ENCODE measurements at places on chromosomes 3 and 15. TPM values are rescaled to one million over a fixed set of nuclear protein-coding genes. Genes with fewer than 3 reads are reported as not detected.
A peak's percentile ranks its signal among the peaks of the same experiment; 100 is the strongest.

COLQ gene
- 24.8 TPM for total RNA-seq

AHSG gene
- not detected for total RNA-seq

DTWD1 gene
- 46.5 TPM for total RNA-seq

GAP43 gene
- 0.16 TPM for total RNA-seq

ZBBX gene
- total RNA-seq, result not detected

TMEM158 gene
- 131 TPM for total RNA-seq

GREM1 gene
- 63.1 TPM for total RNA-seq

ZIC4 gene
- total RNA-seq, result 1.0 TPM

MYZAP gene
- 3.9 TPM for total RNA-seq

TMEM212 gene
- not detected for total RNA-seq

ACSBG1 gene
- total RNA-seq, result 2.9 TPM

KNG1 gene
- not detected for total RNA-seq

CHL1 gene
- under 0.01 TPM for total RNA-seq

DNAH12 gene
- 0.32 TPM for total RNA-seq

DNA sequence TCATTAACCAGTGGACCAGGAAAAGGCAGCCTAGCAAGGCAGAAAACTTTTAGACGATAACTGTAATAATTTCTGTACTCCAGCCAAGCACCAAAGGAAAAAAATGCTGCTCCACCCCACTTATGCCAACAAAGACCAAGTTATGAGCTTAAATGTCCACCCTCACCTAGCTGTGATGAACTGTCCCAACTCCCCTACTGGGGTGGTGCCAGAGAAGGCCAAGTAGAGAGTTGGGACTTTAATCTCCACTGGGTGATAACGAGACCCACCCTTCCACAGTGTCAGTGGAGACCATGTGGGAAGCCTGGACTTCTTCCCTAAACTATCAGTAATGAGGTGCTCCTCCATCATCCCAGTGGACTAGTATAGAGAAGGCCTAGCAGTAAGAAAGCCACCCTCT lies 33.8 kb upstream of the COPB2 start:
- DNase-seq, result no peak

GRCh38 chr3:38205472-38205805 lies 40.1 kb downstream of the OXSR1 start:
- peak; percentile 25 for DNase-seq

GRCh38 chr3:154718053-154718452 lies 288.1 kb upstream of the GPR149 start:
- DNase-seq, result no peak

- no peak for DNase-seq
Measured at GRCh38 chr15:56353740-56354139, 11.5 kb upstream of the TEX9 start.

DNA sequence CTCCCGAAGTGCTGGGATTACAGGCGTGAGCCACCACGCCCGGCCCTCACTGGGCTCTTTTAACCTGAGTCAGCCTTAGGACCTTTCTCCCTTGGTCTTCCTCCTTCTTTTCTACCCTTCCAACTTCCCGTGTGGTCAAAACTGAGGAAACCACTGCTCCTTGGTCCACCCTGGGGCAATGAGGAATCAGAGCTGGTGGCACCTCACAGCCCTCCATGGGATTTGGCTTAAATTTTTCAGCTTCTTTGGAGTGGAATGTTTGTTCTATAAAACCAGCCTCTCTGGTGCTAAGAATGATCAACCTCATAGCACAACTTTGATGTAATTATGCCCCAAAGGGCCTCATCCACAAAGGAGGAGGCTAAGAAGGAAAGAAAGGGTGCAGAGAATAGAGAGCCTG lies 76.6 kb upstream of the CFAP20DC start:
- DNase-seq, result no peak

GRCh38 chr3:45688194-45688881 lies 858 bp upstream of the SACM1L start:
- peak; percentile 36 for DNase-seq

- no peak for DNase-seq
Measured at GRCh38 chr15:82951472-82952157, 905 bp downstream of the HOMER2 start.

DNA sequence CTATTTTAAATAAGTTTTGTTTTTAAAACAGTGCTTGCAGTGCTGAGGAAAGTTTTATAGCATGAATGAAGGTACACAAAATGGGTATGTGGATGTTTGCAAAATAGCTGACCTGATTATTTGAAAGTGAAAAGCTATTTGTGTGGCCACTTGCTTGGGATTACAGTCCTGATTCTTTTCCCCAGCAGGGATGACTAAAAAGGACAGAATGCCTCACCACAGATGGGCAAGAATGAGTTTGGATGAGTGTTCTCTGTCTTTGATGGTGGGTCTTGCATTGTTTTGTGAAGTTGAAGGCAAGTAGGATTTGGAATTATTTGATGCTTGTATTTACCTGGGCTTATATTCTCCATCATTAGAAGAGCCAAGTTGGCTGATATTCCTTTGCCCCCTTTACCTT lies 48.8 kb upstream of the MEIS2 start:
- DNase-seq, result no peak

GRCh38 chr15:75307778-75308390 lies 25.2 kb downstream of the GOLGA6D start:
- peak; percentile 6 for DNase-seq

DNA sequence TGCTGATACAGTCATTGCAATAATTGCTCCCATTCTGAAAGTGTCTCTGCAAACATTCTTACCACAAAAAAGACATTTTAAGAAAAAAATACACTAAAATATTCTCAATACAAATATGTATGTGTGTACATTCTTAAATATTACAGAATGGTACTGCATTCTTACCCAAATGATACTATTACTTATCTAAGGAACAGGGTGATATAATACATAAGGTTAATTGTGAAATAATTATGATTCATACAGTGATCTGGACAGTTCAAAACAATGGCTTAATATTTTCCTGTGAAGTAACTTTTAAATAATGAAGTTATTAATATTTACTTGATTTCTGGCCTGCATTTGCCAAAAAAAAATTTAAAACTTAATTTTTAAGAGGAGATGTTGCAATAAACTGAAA lies 694.6 kb downstream of the TUSC7 start:
- no peak for DNase-seq

GRCh38 chr15:76161153-76162035 lies 101.6 kb downstream of the TMEM266 start:
- DNase-seq, result peak; percentile 52

DNA sequence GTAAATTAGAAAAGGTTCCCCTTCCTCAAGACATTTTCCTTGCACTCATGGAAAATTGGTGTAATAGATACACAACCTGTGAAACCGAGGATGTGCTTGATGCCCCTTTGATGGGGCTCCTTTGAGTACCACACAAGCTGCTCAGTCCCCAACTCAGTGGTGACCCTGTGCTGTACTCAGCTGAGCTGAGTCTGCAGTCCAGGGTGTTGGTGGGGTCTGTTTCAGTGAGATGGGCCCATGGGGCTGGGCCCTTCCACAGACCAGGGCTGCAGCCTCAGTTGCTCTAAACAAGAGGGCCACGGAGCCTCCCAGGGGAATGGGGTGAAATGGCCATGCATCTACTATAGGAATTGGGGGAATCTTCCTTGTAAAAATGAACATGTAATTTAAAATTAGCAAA lies 39.3 kb downstream of the KY start:
- DNase-seq, result no peak

DNA sequence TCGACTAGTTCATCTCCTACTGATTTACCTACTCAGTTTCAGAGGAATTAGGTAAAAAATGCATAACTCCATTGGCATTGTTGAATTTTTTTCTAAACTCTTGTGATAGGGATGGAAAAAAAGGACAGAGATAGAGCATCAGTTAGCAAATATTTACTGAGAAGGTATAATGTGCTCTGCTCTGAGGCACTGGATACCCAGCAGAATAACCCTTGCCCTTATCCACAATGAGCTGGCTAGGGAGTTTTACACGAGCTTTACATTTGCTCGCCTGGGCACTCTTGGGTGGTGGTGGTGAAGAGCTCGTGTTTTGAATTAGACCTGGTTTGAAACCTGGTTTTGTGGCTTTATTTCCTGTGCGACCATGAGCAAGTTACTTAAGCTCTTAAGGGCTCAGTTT lies 149.6 kb downstream of the RORA start:
- DNase-seq, result no peak

DNA sequence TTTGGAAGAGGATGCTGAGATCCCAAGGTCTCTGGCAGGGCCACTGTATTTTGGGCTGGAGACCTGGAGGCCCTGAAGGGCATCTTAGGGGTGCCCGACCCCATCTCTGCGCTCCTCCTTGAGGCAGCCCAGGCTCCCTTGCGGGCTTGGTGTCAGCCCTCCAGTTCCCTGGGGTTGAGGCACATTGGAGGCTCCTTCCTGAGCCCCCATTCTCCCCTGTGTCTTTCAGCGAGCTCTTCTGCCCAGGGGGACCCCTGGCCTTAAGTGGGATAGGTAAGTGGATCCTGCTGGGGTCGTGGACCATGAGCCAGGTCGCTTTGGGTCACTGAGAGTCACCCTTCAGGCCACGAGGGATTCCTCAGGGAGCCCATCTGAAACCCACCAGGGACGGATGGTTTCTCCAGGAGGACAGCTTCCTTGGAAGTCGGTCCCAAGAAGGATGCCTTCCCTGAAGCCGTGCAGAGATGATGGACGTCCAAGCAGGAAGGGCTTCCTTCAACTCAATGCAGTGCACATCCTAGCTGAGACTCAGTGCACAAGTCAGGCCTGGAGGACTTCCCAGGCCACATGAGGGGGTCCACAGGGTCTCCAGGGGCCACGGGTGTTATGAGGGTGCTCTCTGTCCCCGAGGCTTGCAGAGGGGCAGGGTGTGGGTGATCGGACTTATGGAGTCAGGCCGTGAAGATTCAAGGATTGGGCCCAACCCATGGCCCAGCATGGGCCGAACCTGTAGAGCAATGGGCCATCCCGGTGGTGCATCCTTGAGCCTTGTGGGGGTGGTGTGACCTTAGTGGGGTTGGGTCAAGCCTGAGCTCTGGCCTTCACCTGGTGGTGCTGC lies 224.3 kb downstream of the SNRPN start:
- no peak for DNase-seq

- no peak for DNase-seq
Measured at GRCh38 chr3:161471211-161471610, 25.4 kb upstream of the OTOL1 start.

- DNase-seq, result peak; percentile 48
Measured at GRCh38 chr15:63042877-63043334, 359 bp downstream of the TPM1 start.

GRCh38 chr3:107193116-107193515 lies 184.1 kb upstream of the CCDC54 start:
- DNase-seq, result no peak

DNA sequence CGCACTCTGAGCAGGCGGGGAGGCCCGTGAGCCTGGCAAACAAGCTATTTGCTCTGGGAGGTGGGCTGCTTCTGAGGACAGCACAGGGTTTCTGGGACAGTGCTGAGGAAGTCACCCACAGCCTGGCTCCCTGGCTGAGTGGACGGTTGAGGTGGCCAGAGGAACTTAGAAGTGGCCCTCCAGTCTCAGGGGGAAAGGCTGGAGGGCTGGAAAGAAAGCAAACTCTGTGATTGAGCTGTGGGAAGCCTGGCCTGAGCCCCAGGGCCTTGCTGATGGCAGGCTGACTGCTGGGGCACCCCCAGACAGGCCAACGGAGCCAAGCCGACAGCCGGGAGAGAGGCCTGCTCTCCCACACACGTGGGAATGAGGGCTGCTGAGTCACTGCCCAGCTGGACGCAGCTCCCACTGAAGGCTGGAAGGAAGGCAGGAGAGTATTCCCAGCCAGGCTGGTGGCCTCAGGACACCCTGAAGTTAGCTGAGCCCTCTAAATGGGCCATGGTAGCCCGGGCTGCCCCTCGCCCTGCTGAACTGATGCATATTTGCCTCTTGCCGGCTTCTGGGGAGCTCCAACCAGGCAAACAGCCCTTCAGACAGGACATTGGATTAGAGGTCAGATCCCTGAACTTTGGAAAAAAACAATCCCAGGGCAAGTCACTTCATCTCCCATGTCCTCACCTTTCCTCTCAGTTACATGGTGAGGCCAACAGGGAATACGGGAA lies 98.0 kb upstream of the TLE3 start:
- DNase-seq, result peak; percentile 94

- no peak for DNase-seq
Measured at GRCh38 chr3:188212308-188212969, 58.5 kb downstream of the LPP start.

GRCh38 chr15:43903864-43904290 lies 77.1 kb downstream of the WDR76 start:
- peak; percentile 78 for DNase-seq

GRCh38 chr15:51576286-51576850 lies 46.2 kb downstream of the DMXL2 start:
- no peak for DNase-seq

- peak; percentile 66 for DNase-seq
Measured at GRCh38 chr3:30680789-30681648, 74.6 kb downstream of the TGFBR2 start.

DNA sequence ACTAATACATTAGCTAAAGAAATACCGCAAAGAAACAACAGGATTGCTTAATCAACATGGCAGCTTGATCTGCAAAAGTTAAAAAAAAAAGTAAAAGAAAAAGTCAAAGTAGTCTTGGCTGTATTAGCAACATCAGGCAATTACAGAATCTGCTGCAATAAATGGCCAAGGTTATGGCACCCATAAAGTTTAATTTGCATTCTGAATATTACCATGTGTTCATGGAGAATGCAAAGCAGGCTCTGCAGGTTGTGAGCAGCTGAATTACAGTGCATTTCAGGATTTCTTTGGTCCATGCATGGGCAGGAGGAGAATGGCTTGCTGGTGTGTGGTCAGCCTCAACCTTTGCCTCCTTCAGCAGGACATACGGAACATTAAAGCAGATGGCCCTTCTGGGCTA lies 199.1 kb upstream of the AZI2 start:
- no peak for DNase-seq

DNA sequence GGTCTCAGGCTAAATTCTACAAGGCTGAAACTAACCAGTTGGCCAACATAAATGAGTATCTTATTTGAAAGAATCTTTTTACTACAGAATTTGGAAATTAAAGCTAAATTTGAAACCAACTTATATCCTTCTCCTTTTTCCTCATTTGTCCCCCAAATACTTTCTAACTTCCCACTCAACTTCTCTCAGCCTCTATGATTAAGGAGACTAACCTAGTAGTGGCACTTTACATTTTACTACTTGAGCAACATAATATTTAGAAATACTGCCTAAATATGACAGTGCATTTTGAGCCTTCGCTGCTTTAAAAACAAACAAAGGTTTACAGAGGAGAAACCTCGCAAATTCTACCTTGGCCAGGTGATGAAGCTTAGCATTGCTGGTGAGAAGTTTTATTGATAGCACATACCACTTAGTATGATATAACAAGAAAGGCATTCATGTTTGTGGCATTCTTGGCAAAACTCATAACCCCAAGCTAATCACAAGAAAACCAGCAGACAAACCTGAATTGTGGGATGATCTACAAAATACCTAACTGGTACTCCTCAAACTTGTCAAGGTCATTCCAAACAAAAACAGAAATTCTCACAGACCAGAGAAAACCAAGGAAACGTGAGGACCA lies 432.1 kb upstream of the CFAP20DC start:
- DNase-seq, result peak; percentile 14

GRCh38 chr3:58071480-58071971 lies 63.3 kb downstream of the FLNB start:
- no peak for DNase-seq

GRCh38 chr3:172268868-172269267 lies 179.4 kb downstream of the GHSR start:
- no peak for DNase-seq
